NCI-H345 (cell line): ENCODE measurements at places on chromosomes 3 and 15.

- peak; percentile 74 for DNase-seq
Measured at GRCh38 chr3:144221761-144222160, 250.1 kb downstream of the DIPK2A start.

GRCh38 chr15:35306361-35306981, 221.4 kb upstream of the NANOGP8 start:
- DNase-seq, result no peak

GRCh38 chr3:135556174-135556573, 409.4 kb upstream of the PPP2R3A start:
- no peak for DNase-seq

DNA sequence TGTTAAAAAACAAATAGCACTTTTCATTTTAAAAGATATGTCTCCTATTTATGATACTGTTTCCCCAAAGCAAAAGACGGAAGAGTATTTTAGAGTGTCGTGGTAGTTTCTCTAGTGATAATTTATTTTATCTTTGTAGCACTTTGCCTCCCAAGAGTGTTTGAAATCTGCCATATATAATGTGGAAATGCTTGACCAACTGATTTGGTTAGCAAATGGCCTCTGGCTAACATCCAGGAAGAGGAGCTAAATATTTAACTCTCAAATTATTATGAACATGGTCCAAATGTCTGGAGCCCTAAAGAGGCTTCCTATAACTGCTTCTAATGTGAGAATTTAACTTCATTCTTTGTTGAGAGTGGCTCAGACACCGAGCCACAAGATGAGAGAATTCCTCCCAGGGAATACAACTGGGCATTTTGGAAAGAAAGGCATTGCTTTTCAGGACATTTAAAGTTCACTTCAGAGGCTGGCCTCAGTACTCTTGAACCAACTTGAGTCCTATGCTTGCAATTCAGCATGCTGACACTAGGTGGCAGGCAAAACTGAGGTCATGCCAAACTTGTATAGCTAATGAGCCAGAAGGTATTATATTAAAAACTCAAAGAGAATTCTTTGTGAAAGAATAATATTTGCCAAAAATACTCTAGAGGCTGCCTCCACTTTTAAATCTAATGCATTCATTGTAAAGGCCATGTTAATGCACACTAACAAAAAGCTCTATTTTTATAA, 104.5 kb downstream of the RARB start:
- no peak for DNase-seq

GRCh38 chr3:126389112-126389793, 5.5 kb upstream of the CFAP100 start:
- DNase-seq, result peak; percentile 59

- DNase-seq, result no peak
Measured at GRCh38 chr3:193890016-193890897, 245.7 kb upstream of the HES1 start.

DNA sequence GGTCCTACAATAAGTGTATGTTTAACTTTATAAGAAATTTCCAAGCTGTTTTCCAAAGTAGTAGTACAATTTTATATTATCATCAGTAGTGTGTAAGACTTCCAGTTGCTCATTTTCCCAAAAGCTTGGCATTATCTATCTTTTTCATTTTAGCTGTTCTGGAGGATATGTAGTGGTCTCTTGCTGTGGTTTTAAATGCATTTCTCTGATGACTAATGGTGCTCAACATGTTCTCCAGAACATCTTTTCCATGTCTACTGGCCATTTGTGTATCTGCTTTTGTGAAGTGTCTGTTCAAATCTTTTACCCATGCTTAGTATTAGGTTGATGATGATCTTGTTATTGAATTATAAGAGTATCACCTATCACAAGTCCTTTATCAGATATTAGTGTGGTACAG, 13.3 kb downstream of the BCL2A1 start:
- DNase-seq, result no peak
